Stimulated activated CD8-positive, alpha-beta memory T cell treated with anti-CD3 and anti-CD28 coated beads, Interleukin-4, amount 100 ng/mL, for 48 hours (primary cell): ENCODE measurements at places on chromosomes 4 and X.

DNA sequence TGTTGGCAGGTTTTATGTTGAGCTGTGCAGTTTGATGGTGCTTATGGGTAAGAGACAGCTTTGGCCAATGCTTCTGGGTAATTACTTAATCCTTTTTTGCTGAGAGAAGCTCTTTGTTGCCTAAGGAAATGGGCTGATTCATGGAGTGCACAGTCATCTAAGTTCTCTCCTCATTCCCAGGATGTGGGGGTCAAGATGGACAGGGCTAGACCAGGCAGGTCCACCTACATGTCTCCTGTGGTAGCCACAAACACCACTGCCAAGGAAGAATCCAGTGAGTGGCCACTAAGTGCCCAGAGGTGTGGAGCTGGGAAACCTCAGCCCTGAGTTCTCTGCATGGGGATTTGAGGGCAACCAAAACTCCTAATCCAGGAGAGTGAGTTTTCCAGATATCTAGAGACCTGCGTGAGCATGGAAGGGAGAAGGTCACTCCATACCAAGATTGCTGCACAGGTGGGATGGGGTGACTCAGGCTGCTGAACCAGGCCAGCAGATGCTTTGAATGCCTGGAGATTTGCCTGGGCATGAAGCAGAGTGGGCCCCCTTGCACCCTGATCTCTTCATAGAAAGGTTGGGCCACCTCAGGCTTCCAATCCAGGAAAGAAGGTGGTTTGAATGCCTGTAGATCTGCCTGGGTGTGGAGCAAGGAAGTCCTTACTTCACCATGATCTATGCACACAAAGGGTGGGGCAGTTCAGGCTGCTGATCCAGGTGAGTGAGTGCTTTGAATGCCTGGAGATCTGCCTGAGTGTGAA is 234.8 kb upstream of the GNPDA2 start:
- no peak for DNase-seq

DNA sequence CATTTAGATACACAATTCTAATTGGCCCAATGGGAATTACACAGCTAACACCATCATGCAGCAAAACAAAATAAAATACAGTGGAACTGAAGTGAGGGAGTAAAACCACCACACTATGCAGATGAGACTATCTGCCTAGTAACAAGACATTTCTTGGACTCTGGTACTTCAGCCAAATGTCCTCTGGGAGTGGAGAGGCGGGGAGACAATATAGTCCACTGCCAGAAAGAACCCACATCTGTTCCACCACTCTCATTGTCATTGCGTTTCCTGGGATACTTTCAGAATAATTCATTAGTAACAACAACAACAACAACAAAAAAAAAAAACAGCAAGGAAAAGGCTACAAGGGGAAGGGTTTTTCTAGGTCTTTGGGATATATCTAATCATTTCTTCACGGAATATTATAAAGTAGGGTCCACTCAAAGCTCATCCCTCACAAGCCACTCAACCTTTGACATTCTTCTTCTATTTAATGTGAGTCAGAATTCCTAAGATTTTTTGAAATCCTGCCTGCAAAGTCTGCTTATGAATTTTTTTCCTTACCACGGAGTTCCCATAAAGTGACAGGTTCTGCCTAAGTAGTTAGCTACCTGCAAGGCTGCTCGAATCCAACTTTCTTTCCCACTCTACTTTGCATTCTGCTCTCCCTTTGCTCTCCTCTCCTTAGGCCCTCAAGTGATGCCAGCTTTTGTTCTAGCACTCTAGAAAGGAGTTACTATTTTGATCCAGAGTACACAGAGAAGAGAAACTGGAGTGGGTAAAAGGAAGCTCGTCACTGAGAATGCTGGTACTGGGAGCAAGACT is 254.6 kb downstream of the CHIC1 start:
- no peak for DNase-seq

DNA sequence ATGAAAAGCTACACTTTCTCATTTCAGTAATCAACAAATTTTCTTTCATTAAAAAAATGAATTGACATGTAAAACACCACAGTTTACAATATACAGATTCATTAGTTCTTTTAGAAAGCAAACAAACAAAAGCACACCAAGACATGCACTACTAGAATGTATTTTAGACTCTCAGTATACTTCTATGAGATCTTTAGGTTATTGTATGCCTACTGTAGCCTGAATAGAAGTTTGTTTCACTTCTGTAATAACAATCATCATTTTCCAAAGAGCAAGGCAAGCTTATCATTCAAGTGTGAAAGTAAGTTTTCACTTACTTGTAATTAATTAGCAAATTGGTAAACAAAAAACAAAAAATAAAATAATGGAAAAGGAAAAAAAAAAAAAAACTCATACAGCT is 24.9 kb downstream of the CXXC4 start:
- no peak for DNase-seq

- no peak for DNase-seq
Measured at GRCh38 chrX:16678689-16679088, 28.7 kb downstream of the S100G start.

GRCh38 chr4:158826882-158827281 is 58.1 kb downstream of the FNIP2 start:
- DNase-seq, result no peak

GRCh38 chrX:10634392-10635161 is 14.2 kb upstream of the MID1 start:
- no peak for DNase-seq

DNA sequence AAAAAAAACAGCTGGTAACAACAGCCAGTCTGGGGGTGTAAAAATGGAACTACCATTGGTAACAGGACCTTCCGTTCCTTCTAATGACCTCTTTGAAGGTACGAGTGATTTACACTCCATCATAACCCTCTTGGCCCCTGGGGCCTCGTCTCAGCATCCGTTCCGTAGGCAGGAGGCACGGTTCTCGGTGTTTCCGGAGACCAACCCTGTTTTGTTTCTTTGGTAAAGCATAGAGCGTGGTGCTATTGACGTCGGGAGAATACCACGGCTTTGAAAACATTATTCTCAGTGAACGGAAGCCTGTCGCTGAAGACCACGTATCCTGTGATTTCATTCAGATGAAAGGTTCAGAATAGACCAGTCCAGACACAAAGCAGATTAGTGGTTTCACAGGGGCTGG is 198.9 kb downstream of the ASMT start:
- no peak for DNase-seq

- no peak for DNase-seq
Measured at GRCh38 chrX:15908603-15909290, 54.1 kb upstream of the AP1S2 start.

- no peak for DNase-seq
Measured at GRCh38 chrX:3320471-3321046, 25.9 kb downstream of the MXRA5 start.

DNA sequence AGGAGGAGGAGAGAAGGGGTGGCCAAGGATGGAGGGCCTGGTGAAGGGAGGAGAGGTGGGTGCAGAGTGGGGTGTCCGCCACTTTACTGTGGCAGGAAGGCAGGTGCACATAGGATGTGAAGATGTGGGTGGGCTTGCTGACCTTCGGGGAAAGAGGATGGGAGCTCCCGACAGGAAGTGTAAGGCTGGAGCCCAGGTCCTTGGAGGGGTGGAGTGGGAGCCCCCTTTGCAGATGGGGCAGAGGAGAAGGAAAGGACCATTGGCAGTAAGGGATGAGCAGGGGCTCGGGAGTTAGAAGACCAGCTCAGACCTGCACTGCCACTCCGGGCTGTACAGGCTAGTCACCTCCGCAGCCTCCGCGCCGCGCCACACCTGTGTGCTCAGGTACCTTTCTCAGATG is 89.5 kb downstream of the EVC start:
- no peak for DNase-seq

DNA sequence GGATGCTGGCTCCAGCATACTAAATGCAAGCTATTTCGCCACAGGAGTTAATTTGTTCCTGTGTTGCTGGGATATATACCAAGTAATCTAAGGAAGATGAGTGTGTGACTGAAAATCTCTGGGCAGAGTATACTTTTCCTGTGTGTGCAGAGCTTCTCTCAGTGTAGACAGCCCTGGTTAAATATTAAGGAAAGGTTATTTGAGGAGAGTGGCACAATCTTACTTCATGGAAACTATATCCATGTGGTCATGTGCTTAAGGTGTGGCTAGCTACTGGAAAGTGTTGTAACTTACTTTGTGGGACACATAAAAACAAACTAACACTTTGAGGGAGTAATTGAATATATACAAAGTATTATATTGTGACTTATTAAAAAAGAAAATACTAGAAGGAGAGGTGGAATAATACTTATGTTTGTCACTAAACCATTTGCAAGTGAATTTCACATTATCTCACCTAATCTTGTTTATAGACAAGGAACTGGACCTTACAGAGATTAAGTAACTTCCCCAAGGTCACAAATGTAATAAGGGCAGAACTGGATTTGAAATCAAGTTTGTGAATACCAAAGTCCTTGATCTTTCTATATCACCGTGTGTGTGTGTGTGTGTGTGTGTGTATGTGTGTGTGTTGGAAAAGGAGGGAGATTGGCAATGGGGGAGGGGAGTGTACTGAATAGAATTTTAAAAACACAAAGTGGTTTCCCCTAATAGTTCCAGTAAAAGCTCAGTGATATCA is 408.2 kb upstream of the NR3C2 start:
- DNase-seq, result no peak

GRCh38 chr4:164756686-164757085 is 2.8 kb downstream of the SMIM31 start:
- DNase-seq, result no peak

DNA sequence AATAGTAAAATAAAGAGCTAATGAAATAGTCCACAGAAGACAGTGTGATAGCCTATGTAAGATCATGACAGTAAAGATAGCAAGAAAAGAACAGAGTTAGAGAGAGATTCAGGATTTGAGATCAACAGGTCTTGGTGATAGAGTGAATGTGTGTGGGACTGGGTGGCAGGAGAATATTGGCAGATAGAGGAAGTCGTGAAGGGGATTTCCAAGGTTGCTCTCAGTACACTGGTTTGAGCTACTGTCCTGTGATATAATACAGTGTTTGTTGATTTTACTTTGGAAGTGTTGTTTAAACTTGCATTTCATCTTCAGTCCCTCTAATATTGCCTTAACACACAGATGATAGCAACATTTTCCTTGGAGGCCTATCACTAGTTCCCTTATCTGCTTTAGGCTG is 44.1 kb downstream of the DTHD1 start:
- no peak for DNase-seq

- no peak for DNase-seq
Measured at GRCh38 chr4:136599890-136600289, 932.4 kb downstream of the PCDH18 start.

DNA sequence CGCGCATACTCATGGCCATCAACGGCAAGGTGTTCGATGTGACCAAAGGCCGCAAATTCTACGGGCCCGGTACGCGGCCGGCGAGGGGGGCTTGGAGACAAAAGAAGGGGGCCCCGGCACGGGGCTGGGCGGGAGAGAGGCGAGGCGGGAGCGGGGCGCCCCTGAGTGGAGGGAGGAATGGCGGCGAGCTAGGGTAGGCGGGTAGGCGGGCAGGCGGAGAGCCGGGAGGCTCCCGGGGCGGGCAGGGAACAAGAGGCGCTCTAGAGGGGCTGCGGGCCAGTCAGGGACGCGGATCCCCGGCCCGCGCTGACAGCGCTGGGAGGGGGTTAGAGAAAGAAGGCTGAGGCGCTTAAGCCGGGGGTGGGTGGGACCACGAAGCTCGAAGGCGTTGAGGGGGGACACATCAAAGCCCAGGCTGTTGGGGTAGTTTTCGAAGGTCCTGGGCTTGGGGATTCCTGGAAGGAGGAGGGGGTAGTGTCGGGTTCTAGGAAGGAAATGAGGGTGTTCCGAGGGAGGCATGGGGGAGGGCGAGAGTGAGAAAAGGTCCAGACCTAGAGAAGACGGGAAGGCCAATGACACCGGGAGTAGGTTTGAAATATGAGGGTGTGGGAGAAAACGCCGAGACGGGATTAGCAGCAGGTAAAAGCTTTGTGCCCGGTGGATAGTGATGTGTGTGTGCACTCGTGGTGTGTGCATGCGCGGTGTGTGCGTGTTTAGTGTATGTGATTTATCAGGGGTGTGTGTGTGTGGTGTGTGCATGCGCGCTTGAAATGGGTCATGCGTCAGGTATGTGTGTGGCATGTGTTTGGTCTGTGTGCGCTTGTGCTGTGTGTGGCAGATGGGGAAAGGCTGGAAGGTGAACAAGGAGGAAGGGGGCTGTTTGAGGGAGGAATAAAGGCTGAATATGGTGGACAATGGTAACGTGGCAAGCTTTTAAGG is 807 bp downstream of the PGRMC1 start:
- DNase-seq, result peak; percentile 46

DNA sequence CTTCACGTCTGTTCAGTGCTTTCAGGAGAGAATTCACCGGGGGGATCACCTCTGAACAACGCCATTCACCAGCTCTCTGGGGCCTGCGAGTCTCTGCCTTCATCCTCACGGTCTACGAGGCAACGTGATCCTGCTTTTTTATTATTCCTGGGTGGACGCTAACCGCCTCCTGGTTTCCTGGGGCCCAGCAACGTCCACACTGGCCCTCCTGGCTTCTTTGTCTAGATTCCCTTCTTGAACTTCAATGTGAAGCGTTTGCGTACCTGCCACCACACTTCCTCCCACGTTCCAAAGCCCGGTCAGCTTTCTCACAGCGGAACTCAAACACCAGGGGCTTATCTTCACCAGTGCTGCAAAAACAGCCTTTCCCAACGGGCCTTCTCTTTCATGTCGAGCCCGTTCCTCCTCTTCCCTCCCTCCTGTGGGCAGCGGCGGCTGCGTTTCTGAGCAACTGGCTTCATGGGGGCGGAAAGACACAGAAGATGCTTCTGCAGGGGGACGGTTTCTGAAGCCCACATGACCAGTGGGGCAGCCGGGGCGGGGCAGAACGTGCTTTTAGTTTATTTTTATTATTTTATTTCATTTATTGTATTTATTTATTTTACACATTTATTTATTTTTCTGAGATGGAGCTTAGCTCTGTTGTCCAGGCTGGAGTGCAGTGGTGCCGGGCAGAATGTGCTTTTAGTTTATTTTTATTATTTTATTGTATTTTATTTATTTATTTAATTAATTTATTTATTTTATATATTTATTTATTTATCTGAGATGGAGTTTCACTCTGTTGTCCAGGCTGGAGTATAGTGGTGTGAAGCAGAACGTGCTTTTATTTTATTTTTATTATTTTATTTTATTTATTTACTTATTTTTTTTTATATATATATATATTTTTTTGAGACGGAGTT is 64.6 kb downstream of the CRLF2 start:
- DNase-seq, result no peak

DNA sequence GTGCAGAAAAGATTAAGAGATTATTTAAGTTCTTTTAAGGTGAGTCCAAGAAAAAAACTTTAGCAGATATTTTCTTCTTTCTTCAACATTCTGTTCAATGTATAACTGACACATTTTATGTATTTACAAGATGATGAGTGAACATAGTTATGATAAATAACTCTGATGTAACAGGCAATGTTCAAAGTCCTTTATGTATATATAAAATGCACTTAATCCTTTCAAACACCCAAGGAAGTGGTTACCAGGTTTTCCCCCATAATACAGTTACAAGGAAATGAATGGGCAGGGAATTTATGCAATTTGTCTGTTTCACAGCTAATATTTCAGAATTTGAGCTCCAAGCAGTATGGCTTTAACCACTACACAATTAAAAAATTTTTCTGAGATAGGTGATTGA is 8.2 kb downstream of the CXCL3 start:
- no peak for DNase-seq
